Right renal pelvis (tissue), 4 donors: ENCODE measurements at places on chromosomes 12 and 14. TPM values are rescaled to one million over a fixed set of nuclear protein-coding genes. Genes with fewer than 3 reads are reported as not detected.

DNA sequence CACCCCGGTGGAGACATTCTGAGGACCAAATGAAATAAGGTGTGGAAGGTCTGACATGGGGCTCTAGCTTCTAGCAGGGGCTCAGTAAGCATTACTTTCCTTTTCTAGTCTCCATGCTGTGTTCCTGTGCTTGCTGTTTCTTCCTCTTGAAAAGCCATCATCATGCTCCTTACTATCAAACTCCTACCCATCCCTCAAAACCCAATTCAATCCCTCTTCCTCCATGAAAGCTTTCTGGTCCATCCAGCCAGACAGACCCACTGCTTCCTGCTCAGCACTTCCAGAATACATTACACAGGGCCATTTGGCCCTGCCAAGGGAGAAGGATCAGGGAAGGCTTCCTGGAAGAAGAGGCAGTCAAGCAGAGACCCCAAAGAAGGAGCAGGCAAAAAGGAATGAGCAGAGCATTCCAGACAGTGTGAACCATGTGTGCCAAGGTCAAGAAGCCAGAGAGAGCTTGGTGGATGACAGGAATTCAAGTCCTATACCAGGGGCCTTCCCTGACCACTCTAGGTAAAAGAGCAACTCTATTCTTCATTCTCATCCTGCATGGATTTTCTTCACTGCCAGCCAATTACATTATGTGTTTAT, 59.5 kb downstream of the NUAK1 start:
- DNase-seq = no peak

The P2RX2 gene
- 1.6 TPM for polyA plus RNA-seq

GRCh38 chr12:55682087-55682796, 25.5 kb downstream of the ITGA7 start:
- DNase-seq = no peak

- no peak for DNase-seq
Observed at GRCh38 chr14:36771028-36771640, 109.5 kb downstream of the PAX9 start.

The CAPZA3 gene
- polyA plus RNA-seq = 0.14 TPM

The B3GNT4 gene
- polyA plus RNA-seq = 2.7 TPM

DNA sequence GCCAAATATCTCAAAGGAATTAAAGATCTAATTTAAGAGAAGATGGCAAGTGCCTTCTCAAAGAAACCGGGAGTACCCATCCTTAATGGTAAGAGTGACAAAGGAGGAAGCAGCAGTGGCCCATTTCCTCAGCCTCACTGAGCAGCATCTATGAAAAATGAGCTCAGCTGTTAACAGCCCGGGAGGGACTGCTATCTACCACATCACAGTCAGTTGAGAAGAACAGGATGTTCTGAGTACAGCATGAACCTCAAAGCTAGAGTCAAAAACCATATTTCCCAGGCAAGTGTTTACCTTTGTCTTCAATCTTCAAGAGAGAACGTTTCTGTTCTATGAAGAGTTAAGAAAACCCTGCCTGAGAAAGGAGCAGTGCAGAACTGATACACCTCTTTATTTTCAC, 115.0 kb downstream of the BTG1 start:
- DNase-seq = no peak
